ENCODE measurements at places on chromosomes 5 and 9.

- DNase-seq, result no peak
Measured at GRCh38 chr5:157273131-157273556, 7.2 kb downstream of the CYFIP2 start.

DNA sequence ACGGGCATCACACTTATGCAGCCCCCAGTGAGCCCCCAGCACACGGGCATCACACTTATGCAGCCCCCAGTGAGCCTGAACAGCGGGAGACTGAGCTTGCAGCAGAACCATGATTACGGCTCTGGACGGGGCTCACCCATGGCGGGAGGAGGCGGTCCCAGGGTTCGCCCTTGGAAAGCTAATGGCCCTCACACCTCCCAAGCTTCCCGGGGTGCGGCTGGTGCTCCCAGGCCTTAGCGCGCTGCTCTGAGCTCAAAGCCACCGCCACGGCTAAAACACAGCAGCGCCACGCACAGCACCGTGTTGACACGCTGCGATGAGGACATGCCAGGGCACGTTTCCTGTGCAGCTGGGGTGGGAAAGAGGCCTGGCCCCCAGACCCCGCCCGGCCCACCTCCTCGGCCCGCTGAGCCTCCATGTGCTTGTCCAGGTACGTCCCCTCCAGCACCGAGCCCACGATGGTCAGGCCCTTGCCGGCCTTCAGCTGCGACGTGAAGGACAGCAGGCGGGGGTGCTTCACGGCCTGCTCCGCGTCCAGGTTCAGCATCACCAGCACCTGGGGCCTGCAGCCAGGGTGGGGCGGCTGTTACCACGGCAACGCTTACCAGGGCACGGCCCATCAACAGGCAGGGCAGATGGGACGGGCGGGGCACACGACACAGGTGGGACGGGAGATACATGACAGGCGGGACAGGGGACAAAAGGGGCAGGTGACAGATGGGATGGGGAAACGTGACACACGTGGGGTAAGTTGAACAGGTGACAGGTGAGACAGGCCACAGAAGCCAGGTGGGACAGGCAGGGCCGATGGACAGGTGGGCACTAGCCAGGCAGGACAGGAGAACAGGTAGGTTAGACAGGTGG lies 38.4 kb downstream of the SLC12A7 start:
- DNase-seq, result no peak

- DNase-seq, result peak; percentile 2
Measured at GRCh38 chr9:28234133-28234893, 661.0 kb upstream of the C9orf72 start.

- no peak for DNase-seq
Measured at GRCh38 chr5:35540002-35540401, 77.7 kb upstream of the SPEF2 start.

- DNase-seq, result peak; percentile 42
Measured at GRCh38 chr9:21788752-21789151, 13.7 kb upstream of the MTAP start.

GRCh38 chr5:169260896-169261569 lies 39.9 kb downstream of the SLIT3 start:
- DNase-seq, result no peak

DNA sequence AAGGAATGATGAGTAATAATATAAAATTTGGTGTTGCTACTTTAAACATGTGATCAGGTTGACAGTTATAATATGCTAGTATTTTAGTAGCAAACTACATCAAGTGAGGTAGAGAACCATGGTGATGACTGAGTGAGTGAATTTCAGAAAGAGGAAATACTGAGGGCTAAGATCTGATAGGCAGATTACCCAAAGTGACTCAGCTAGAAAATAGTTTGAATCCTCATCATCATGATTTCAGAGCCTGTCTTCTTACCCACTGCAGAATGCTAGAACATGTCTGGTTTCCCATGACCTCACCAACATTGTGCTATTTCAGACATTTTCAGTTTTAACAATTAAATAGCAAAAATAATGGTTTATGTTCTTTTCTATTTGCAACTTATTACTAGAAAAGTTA lies 602.1 kb downstream of the TAF11L14 start:
- DNase-seq, result no peak

DNA sequence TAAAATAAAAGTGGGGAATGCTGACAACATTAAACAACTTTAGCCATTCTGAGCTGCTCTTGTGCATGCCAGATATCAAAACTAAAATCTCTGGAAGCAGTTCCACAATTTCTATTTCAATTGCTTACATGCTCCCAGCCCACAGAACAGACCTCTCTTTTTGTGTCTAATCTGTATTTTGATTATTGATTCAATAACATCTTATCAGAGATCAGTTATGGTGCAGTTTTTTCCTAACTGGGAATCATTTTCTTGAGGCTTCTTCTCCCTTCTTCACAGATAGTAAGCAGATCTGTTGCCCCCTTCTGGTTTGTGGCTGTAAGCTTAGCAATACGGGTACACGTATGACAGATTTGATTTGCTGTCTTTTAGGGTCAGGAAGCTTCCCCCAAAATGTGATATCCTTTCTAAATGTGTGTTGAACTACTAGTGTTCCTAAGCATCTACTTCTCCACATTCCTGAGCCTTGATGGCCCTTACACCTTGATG lies 39.4 kb downstream of the MRPS27 start:
- peak; percentile 79 for DNase-seq

DNA sequence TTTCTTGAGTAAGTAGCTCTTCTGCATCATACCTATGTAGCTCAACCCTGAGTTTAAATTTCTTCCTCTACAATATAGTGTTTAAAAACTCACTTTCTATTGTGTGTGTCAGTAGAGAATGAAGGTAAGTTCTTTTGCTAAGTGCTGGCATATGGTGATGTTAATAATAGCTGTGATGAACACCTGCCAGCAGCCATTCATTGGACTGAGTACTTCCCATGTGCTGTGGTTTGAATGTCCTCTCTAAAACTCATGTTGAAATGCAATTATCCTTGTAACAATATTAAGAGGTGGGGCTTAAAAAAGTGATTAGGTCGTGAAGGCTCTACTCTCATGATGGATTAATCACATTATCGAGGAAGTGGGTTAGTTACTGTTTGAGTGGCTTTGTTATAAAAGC lies 645.2 kb upstream of the RGMB start:
- DNase-seq, result no peak

DNA sequence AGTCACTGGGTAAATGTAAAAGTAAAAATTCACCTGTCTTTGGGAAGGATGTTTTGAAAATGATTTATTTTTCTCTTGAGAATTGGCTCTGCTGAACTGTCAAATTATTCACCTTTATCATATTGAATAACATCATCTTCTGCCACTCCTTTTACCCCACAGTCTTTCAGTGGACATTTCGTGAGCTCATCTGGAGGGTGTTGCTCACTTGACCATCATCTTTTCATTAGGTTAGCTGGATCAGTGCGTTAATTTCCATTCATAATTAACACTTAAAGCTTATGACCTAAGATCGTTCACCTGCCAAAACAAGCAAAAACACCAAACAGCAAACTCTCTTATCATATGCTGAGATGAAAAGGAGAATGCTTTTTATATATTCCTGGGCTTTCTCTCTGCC lies 53.4 kb upstream of the TNFAIP8 start:
- no peak for DNase-seq

DNA sequence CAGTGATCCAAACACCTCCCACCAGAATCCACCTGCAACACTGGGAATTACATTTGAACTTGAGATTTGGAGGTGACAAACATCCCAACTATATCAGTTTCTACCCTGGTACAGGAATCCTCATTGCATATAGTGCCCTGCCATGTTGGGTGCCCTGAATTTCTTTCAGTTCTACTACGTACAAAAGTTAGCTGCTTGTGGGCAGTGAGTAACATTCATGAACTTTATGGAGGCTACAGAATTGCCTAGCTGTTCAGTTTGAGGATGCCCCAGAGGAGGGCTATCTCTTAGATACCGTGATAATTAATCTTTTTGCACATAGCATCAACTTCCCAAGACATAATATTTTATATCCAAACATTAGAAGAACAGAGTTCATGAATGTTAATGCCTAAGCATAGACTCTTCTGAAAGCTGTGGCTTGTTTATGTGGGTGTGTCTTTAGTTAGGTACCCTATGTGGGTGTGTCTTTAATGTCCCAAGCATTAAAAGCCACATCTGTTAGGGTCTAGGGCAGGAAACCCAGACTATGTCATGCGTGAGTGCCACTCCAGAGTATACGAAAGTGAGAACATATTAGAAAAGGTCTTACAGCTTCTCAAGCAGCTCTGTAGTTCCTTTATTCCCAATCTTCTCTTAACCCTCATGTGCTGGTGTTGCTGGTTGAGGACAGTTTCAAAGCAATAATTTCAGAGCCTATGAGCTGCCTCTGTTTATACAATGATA lies 47.0 kb upstream of the CHD1 start:
- DNase-seq, result no peak

DNA sequence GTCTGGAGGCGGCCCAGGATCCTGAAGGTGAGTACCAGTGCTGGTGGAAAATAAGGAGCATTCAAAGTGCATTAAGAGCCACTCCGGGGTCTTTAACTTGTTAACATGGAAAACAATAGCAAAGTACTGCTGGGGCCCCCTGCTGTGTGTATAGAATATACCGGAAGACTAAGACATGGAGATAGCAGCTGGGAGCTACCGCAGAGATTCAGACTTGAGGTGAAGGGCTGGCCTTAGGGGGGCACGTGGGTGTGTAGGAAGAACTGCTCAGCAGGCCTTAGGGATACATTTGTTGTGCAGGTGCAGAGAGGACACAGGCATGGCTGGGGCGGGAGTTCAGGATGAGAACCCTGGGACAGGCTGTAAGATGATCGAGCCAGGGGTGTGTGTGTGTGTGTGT lies 1.2 kb upstream of the DMRT1 start:
- DNase-seq, result no peak

GRCh38 chr9:133014696-133015095 lies 16.1 kb upstream of the GTF3C5 start:
- DNase-seq, result no peak

DNA sequence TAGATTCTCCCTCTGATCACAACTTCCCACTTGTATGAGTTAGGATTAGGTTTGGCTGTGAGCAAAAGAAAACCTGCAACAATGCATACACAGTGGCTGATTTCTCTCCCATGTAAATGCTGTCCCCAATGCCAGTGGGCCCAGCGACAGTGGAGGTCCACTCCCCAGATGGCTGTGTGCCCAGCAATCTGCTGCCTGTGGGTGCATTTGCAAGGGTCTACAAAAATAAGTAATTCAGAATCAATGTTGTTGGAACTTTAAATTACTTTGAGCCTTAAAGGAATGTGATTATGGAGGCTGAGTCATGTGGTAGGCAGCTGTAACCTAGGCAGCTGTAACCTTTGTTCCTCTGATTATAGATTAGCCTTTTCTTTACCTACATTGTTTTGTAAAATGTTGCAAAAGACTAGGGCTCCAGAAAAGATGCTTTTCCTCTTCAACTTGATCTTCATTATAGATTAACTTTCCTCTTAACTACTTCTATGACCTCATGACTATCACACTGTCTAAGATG lies 14.2 kb upstream of the MXD3 start:
- DNase-seq, result no peak

DNA sequence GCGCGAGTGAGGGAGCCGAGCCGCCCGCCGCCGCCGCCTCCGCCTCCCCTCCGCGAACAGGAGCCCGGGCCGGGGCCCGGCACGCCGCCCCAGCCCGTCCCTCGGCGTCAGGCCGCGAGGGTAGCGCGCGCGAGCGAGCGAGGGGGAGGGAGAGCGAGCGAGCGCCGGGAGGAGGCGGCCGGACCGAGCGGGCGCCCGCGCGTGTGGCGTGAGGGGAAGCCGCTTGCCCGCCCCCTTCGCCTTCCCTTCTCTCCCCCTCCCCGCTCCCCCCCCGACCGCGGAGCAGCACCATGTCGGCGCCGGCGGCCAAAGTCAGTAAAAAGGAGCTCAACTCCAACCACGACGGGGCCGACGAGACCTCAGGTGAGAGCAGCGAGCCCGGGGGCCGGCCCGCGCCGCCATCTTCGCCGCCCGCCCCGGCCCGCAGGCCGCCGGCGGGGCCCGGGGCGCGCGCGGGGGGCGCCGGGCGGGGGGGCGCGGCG lies 312 bp downstream of the SET start:
- DNase-seq, result no peak

DNA sequence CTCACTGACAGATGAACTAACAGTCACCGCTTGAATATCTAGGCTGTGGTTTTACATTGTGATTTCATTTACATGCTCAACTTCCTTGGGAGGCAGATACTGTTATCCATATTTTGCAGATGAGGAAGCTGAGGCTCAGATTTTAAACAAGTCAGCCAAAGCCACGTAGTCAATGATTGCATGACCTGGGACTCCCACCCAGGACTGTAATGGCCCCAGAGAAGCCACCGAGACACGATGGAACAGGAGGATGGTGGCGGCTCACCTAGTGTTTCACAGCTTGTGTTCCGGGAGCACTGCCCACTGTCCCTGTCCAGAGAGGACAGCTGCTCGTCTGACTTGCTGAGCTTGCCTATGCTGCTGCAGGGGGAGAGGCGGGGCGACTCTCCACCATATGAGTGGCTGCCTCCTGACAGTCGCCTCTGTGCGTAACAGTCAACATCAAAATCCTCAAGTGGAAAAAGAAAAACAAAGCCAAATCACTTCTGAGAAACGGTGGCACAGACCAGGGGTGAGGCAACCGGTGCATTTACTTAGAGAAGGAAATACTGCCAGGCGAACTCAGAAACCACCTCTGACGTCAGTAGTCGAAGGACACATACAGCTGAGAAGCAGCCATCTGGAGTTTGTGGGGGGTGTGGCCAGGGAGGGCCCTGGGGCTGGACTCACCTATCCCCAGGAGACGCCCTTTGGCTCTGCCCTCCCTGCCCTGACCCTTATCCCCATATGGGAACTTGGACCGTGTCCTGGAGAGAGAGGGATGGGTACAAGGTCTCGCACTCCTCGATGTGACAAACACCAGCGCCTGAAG lies 82.5 kb downstream of the PRRT1B start:
- DNase-seq, result no peak

- DNase-seq, result no peak
Measured at GRCh38 chr5:68950125-68950524, 143.7 kb upstream of the SLC30A5 start.

- DNase-seq, result no peak
Measured at GRCh38 chr9:35813434-35814105, 1.3 kb downstream of the HINT2 start.

DNA sequence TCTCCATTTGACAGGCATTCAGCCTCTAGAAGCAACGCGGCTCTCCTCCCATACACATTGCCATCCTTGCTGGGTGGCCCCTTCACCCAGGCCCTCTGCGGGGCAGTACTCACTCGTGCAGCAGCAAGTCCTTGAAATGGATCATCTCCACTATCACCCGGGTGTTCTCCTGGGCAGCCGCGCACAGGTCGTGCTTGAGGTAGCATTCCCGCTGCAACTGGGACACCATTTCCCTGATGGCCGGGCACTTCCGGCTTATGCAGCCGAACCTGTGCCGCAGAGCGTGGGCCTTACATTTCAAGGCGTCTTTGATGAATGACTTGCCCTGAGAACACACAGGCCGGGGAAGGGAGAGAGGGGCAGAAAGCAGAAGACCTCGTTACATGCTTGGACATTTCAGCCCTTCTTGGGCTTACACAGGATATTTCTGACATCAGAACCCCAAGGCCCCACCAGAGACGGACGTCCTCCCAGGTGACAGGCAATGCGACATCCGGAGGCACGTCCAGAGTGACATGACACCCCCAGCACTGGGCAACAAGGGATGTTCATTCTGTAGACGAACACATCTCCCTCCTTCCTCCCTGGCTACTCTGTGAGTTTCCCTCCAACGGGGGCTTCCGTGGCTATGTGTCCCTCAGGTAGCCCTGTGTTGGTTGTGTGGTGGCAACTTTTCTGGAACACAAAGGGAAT lies 5.0 kb downstream of the STC2 start:
- DNase-seq, result no peak
